ENCODE measurements at places on chromosomes 2 and 18. TPM values are rescaled to one million over a fixed set of nuclear protein-coding genes. Genes with fewer than 3 reads are reported as not detected.

DNA sequence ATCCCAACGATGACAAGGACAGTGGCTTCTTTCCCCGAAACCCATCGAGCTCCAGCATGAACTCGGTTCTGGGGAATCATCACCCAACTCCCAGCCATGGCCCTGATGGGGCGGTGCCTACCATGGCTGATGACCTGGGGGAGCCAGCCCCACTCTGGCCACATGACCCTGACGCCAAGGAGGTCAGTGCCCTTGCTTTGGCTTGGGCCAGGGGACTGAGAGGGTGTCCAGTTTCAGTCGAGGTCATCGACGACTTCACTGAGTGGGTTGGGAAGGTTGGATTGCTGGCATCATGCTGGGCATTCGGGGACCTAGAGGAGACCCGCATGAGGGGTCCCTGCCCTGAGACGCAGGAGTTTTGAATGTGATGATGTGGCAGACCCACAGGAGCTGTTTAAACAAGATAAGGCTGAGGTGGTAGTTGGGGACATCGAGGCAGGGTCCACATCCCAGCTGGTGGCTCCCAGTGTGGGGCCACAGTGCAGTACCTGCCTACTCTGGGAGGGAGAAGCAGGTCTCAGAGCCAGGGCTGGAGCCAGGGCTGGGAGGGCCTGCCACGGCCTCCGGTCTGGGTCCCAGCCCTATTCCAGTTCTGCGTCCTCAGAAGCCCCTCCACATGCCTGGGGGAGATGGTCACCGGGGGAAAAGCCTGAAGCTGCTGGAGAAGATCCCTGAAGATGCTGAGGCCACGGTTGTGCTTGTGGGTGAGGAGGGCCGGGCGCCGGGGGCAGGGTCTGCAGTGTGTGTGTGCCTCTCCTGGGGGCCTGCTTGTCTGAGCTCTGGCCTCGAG is 6.0 kb downstream of the SLC4A3 start:
- DNase-seq: no peak

Gene SNTG2
- total RNA-seq: 0.79 TPM

Gene SP3
- 70.6 TPM for total RNA-seq

DNA sequence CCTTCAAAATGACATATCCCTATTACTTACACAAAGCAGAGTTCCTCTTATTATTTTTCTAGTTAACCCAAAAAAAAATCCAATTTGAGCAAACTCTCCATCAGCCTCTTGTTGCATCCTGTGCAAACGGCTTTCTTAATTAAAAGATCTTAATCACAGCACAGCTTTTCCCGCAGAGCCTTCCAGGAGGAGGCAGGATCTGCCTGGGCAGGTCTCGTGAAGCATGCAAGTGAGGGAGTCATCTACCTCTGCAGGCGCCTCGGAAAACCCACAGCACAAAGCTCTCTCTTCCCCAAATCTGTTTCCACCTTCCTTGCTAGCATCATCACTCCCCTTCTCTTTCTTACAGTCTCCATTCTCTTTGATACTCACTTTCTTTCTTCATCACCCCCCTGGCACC is 100.4 kb downstream of the EN1 start:
- DNase-seq: no peak

Gene LINC00305
- 0.20 TPM for total RNA-seq

All from lung microvascular endothelial cell (primary cell).